ENCODE measurements at places on chromosomes 11 and 22.

- DNase-seq = no peak
Measured at GRCh38 chr11:76801225-76801624, 18.1 kb downstream of the TSKU start.

- no peak for DNase-seq
Measured at GRCh38 chr11:110219006-110219785, 77.2 kb downstream of the RDX start.

DNA sequence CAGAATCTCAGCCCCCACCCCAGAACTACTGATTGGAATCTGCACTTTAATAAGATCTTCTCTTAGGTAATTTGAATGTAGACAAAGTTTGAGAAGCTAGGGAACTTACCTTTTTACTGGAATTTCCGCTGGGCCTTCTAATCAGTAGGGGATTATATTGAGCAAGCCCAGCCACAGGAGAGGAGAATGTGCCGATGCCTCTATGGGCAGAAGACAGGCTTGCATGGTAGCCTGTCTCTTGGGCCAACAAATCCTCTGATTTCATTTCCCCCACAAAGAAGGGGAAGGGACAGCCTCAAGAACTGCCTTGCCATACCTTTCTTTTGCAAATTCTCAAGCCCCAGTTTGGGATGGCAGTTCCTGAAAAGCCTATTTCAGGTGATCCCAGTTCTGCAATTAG, 163.4 kb upstream of the BDNF start:
- no peak for DNase-seq

GRCh38 chr22:46915950-46916730, 153.7 kb downstream of the TBC1D22A start:
- no peak for DNase-seq

Data from activated CD8-positive, alpha-beta T cell treated with anti-CD3 and anti-CD28 coated beads for 36 hours (primary cell).